Esophagus squamous epithelium (tissue), 5 donors: ENCODE measurements at places on chromosomes 6 and 20. TPM values are rescaled to one million over a fixed set of nuclear protein-coding genes. Genes with fewer than 3 reads are reported as not detected.

RFX6 gene
- total RNA-seq: not detected

GRCh38 chr6:163804991-163805390 lies 390.5 kb downstream of the QKI start:
- no peak for DNase-seq
- H3K27ac ChIP-seq: no peak overlapping the region
- no peaks in the 10 kb centered on the region for H3K4me1 ChIP-seq
- no peaks in the 10 kb centered on the region for H3K27me3 ChIP-seq
- no peak overlapping the region for H3K4me3 ChIP-seq

C20orf141 gene
- not detected for total RNA-seq

DNA sequence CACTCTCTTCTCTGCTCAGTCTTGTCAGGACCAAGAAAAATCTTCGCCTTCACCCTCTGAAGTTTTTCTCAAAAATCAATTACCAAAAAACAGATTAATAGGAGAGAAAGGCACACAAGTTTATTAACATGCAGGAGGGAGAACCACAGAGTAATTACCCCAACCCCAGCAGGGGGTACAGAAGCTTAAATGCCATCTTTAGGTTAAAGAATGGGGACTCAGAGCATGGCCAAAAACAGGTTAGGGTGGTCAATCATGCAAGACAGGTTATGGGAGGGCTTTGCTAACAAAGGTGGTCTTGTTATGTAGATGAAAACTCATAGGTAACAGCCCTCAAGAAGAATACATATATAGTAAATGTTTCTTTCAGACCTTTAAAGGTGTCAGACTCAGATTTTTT lies 100.5 kb upstream of the BTN3A2 start:
- H3K27me3 ChIP-seq: peaks cover 15% of the 10 kb centered on the region
- H3K27ac ChIP-seq: no peak overlapping the region
- no peak overlapping the region for H3K4me3 ChIP-seq
- no peaks in the 10 kb centered on the region for H3K36me3 ChIP-seq
- H3K4me1 ChIP-seq: peaks cover 9% of the 10 kb centered on the region

DNA sequence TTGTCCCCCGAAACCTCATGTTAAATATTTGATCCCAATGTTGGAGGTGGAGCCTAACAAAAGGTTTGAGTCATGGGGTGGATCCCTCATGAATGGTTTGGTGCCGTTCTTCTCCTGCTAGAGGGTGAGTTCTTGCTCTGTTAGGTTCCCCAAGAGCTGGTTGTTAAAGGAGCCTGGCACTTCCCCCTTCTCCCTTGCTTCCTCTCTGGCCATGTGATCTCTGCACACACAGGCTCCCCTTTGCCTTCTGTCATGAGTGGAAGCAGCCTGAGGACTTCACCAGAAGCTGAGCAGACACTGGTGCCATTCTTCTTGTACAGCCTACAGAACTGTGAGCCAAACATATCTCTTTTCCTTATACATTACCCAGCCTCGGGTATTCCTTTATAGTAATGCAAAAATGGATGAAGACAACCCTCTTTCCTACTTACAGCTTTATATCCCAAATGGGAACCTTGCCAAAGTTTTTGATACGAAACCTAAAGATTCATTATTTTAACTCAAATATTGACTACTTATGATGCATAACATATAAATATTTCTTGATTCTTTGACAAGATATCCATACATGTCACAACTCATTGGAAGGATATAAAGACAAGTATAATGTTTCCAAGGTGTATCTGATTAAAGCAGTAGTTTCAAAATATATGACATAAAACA lies 61.0 kb downstream of the RNF182 start:
- H3K27ac ChIP-seq: no peak overlapping the region
- no peaks in the 10 kb centered on the region for H3K4me1 ChIP-seq
- no peaks in the 10 kb centered on the region for H3K27me3 ChIP-seq
- DNase-seq: no peak

DNA sequence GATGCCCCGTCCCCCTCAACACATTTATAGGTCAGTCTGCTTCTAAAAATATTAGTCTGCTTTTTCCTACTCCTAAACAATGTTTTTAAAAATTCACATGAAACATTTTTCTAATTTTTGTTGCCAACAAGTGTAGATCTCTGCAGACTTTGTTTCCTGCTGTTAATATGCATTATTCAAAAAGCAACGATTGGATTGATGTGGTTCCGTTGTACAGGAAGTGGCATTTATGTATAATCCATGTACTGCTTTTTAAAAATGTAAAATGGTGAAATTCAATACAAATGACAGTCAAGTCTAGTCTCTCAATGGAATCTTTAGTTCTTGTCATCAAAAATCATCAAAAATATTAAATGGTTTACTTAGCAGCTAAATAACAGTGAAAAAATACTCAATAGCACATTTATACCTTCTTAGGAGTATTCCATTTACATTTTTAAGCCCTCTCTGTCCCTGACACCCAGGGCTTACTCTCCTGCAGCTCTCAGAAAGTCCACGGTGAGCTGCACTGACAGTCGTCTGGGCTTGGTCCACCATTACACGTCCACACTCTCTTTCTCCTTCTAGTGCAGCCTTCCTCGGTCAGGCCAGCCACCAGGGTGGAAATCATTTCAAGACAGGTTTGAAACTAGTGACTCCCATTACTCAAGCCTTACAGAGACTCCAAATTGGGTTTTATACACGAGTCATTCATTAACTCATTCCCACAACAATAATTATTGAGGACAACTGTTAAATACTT lies 211.5 kb downstream of the TMEM200A start:
- no peak overlapping the region for H3K27ac ChIP-seq
- no peak for DNase-seq
- no peaks in the 10 kb centered on the region for H3K4me1 ChIP-seq
- H3K27me3 ChIP-seq: no peaks in the 10 kb centered on the region
- no peak overlapping the region for H3K4me3 ChIP-seq
- H3K36me3 ChIP-seq: no peaks in the 10 kb centered on the region

DNA sequence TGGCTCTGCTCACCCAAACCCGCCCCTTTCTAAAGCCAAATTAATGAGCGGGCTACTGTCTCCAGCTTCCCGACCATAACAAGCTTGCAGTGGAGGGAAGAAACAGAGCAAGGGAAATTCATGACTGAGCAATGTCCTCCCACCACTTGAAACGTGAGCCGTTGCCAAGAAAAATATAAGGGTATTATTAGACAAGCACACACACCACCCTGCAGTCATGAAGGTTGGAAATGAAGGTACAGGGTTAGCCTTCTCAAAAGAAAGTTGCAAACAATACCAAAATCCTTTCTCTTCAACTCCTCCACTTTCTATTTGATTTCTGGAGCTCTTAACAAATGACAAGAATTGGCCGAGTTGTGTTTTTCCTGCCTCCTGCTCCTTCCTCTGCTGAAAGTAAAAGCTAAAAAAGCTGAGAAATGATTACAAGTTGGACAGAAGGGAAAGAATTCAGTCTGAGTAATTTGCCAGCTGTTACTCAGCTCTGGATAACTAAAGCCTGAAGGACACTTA lies 151.1 kb upstream of the B3GAT2 start:
- no peaks in the 10 kb centered on the region for H3K36me3 ChIP-seq
- H3K4me1 ChIP-seq: peaks cover 32% of the 10 kb centered on the region
- H3K4me3 ChIP-seq: no peak overlapping the region
- H3K27ac ChIP-seq: peak overlapping the region; percentile 5
- no peak for DNase-seq
- no peaks in the 10 kb centered on the region for H3K27me3 ChIP-seq

DNA sequence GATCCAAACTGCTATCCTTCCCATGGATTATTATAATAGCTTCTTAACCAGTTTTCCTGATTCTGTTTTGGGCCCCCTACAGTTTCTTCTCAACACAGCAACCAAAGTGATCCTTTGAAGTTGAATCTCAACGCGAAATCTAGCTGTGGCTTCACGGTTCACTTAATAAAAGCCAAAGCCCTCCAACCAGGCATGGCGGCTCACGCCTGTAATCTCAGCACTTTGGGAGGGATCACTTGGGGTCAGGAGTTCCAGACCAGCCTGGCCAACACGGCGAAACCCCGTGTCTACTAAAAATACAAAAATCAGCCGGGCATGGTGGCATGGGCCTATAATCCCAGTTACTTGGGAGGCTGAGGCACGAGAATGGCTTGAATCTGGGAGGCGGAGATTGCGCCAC lies 3.3 kb downstream of the RMND1 start:
- H3K4me1 ChIP-seq: peaks cover 40% of the 10 kb centered on the region
- H3K27me3 ChIP-seq: no peaks in the 10 kb centered on the region
- no peak overlapping the region for H3K4me3 ChIP-seq
- no peak overlapping the region for H3K27ac ChIP-seq
- no peaks in the 10 kb centered on the region for H3K36me3 ChIP-seq
- DNase-seq: no peak

DNA sequence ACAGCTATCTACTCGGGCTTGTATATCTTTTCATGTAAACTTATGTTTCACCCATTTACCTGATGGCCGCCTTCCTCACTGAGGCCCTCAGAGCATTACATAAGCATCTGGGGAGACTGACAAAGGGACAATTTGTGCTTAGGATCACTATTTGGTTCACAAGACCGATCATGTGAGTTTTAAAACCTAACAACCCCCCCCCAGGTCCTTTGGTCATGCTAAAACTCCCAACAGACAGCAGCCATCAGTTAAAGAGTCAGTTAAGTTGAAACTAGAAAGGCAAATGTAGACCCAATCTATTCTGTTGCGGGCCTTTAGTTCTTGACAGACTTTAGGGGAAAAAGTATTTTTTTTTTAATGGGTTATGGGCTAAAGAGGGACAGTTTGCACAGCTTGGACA lies 205.0 kb upstream of the RNF24 start:
- no peaks in the 10 kb centered on the region for H3K36me3 ChIP-seq
- no peak overlapping the region for H3K4me3 ChIP-seq
- H3K27ac ChIP-seq: no peak overlapping the region
- DNase-seq: no peak
- H3K4me1 ChIP-seq: peaks cover 5% of the 10 kb centered on the region

DNA sequence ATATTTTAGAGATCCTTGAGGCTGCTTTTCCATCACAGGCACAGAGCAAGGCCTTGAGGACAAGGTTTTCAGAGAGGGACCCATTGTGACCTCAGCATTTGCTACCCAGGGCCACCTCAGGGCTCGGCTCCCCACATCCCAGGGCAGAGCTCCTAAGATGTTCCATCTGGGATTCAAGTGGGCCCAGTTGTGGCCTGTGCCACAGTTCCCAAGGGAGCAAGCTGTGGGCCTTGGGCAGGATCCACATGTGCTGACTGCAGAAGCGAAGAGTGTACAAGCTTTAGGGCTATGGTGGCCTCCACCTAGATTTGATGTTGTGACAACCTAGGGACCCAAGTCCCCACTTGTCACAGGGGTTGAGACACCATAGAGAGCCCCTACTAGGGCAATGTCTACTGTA lies 608.1 kb downstream of the HACE1 start:
- no peak overlapping the region for H3K4me3 ChIP-seq
- DNase-seq: no peak
- H3K27me3 ChIP-seq: no peaks in the 10 kb centered on the region
- no peak overlapping the region for H3K27ac ChIP-seq
- H3K4me1 ChIP-seq: no peaks in the 10 kb centered on the region

SLC16A10 gene
- 0.15 TPM for total RNA-seq

DNA sequence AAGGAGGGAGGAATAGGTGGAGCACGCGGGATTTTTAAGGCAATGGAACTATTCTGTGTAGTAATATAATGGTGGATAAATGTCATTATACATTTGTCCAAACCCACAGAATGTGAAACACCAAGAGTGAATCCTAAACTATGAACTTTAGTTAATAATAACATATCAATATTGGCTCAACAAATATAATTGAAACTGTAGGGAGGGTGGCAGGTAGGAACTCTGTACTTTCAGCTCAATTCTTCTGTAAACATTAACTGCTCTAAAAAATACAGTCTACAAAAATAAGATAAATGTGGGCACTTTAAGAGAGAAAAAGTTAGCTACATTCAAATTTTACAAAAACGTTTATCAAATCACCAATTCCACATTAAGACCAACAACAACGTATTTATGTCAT lies 136.7 kb upstream of the RUNX2 start:
- no peaks in the 10 kb centered on the region for H3K27me3 ChIP-seq
- H3K4me3 ChIP-seq: no peak overlapping the region
- no peak for DNase-seq
- no peak overlapping the region for H3K27ac ChIP-seq
- no peaks in the 10 kb centered on the region for H3K36me3 ChIP-seq

OR2B6 gene
- not detected for total RNA-seq

- H3K27me3 ChIP-seq: no peaks in the 10 kb centered on the region
- no peaks in the 10 kb centered on the region for H3K36me3 ChIP-seq
- DNase-seq: no peak
- no peak overlapping the region for H3K27ac ChIP-seq
- no peaks in the 10 kb centered on the region for H3K4me1 ChIP-seq
Measured at GRCh38 chr6:139962654-139963347, 588.4 kb upstream of the CITED2 start.

- DNase-seq: no peak
- H3K36me3 ChIP-seq: no peaks in the 10 kb centered on the region
- H3K4me1 ChIP-seq: no peaks in the 10 kb centered on the region
- no peak overlapping the region for H3K4me3 ChIP-seq
Measured at GRCh38 chr6:164749221-164750064, 560.0 kb downstream of the C6orf118 start.

HLA-DRB5 gene
- 8.4 TPM for total RNA-seq

DNA sequence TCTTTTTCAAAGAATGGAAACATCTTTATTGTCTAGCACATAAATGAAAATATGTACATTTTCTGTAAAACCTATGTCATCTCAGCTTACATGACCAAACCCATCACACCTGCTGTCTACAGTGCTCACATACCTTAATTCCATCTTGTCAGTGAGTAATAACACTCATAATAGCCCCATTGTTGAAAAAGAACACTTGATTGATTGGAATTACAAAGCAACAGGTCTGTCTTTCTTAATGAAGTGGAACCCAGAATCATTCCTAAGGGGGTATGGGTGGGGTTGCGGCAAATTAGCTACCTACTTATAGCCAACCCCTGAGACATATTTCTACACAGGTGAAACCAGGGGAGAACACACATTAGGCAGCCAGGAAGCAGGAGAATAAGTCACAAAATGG lies 20.2 kb downstream of the ADGRF4 start:
- no peak for DNase-seq
- H3K27ac ChIP-seq: peak overlapping the region; percentile 34
- no peaks in the 10 kb centered on the region for H3K27me3 ChIP-seq
- H3K4me1 ChIP-seq: peaks cover 11% of the 10 kb centered on the region
- H3K4me3 ChIP-seq: no peak overlapping the region
- H3K36me3 ChIP-seq: peaks cover 22% of the 10 kb centered on the region

GRCh38 chr6:134317471-134318131 lies at the start of gene SGK1:
SGK1 (minus strand) TSS chr6:134318112; CDS start chr6:134317460, 652 bp downstream.
- H3K4me1 ChIP-seq: peaks cover 3% of the 10 kb centered on the region
- no peak within 1 kb of the TSS for H3K27ac ChIP-seq
- DNase-seq: no peak
- H3K36me3 ChIP-seq: no peaks in the 10 kb centered on the region
- H3K27me3 ChIP-seq: no peaks in the 10 kb centered on the region
